ENCODE measurements at places on chromosomes 7 and 10.

DNA sequence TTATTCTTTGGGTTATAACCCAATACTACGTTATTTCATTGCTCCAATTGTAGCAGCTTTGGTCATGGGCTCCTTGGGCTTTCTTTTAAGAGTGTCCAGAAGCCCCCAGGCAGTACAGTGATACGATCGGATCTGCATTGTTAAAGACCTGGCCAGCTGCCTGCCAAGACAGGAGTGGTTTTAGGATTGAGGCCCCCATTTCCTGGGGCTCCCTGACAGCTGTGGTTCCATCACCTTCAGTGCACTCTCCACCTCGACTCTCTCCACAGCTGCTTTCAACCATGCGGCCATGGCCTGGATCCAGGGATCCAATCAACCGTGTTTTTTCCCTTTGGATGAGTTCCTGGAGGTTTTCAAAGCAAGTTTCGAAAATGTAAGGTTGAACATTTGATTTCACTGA is 123.4 kb upstream of the BTBD16 start:
- no peak for DNase-seq

GRCh38 chr7:43648473-43649406 is 65.8 kb downstream of the STK17A start:
- DNase-seq = peak; percentile 72

GRCh38 chr10:36676756-36677430 is 448.5 kb upstream of the ANKRD30A start:
- DNase-seq = no peak

DNA sequence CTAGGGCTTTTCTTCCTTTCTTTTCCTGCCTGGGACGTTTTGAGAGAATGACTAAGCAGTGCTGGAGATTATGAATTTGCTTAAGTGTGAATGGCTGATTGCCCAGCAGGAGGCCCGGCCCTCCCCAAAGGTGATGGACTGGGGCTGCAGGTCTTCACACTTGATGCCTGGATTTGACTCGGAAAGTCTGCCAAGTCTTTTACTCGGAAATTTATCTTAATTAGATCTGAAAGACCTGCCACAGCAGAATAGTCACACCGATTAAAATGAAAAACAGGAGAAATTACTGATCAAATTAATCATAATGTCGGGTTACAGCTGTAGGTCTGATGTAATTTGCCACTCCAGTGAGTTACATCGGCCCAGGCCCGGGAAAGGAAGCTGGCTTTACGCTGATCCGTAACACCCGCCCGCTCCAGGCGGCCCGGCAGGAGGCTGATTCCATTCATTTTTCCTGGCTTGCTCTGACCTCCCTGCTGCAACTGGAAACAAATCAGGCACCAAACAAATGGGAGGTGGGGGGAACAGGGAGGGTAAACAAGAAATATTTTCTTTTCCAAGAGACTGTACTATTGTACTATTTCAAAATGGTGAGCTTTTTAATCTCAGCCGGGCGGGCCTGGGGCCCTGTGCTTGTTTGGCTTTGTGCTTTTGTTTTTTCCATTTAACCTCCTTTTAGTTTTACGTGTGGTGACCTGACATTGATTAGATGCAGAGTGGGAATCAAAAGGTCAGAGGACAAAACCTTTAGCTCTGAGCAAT is 212.4 kb upstream of the YAE1 start:
- DNase-seq = peak; percentile 4

DNA sequence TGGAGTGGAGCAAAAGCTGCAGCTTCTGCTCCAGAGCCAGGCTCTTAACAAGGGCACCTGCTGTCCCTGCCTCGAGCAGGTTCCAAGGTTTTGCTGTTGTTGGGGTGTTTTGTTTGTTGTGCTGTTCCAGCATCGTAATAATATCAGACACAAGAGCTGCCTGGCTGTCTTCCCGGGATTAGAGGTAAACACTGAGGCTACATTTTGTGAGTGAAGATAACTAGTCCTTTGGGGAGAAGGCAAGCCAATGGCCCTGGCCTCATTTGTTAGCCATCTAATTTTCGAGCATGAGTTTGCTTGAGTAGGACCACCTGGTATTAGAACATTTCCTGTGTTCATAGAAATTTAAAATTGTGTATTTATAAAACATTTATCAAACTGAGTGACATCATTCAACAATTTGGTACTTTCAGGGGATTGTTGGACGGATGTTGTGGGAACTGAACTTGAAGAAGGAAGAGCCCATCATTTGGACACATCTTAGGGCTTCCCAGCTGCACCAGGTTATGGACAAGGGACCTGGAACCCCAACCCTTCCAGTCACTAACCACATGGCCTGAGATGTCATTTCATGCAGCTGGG is 555.0 kb downstream of the TNS3 start:
- DNase-seq = no peak

DNA sequence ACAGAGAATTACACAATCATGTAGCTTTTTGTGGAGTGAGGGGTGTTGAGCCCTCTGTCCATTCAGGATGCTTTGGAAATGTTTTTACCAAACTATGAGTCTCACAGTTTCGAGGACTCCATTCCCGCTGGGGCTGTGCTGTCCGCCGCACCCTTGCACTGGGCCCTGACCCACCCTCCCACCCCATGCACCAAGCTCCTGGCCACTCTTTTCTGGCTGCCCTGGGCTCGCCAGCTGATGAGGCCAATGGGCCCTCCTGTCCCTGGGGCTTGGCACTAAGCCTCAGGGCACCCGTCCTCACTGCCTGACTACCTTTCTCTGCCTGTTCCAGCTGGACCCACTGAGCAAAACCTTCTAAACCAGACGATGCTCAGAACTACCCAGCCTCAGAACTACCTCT is 332.1 kb downstream of the PTPRN2 start:
- no peak for DNase-seq

- DNase-seq = peak; percentile 46
Observed at GRCh38 chr10:123878666-123879303, 12.8 kb downstream of the CPXM2 start.

DNA sequence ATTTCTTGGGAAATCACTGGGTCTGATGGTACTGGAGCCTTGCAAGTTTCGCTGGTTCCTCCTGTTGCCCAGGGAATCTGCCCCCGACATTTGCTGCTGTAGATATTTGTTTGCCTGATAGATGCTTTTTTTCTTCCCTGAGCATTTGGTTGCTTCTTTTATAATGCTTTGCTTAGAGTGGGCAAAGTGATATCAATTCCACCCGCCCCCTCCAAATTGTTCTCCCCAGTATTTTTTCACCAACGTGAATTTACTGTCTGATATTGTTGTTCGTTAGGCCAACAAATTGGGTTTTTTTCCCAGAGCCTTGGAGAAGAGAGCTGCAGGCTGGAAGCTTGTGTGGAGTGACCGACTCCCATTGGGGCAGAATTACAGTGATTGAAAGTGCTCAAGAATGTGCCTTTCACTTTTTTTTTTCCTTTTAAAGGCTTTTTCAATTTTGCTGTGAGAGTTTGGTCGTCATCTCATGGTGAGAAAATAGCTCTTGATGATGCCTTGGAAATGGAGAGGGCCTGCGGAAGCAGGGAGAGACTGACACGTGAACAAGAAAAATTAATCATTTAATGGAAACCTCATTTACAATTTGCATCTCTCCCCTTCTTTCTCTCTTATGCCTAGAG is 2.5 kb downstream of the GRK5 start:
- DNase-seq = no peak

GRCh38 chr10:282294-283139 is 147.3 kb downstream of the ZMYND11 start:
- DNase-seq = no peak

DNA sequence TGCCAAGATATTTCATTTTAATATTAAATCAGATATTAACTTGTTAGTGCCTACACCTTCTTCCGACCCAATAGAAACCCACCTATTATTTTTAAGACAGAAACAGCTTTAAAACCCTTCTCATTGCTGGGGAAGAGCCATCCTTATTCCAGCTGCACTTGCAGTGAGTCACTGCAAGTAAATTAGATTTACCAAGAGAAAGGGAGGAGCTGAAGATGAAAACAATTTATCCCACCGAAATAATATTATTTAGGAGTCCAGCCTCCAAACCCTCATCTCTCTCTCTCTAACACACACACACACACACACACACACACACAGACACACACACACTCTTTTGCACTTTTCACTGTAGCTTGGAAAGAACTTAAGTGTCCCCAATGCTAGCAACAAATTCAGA is 26.9 kb downstream of the TWIST1 start:
- no peak for DNase-seq

DNA sequence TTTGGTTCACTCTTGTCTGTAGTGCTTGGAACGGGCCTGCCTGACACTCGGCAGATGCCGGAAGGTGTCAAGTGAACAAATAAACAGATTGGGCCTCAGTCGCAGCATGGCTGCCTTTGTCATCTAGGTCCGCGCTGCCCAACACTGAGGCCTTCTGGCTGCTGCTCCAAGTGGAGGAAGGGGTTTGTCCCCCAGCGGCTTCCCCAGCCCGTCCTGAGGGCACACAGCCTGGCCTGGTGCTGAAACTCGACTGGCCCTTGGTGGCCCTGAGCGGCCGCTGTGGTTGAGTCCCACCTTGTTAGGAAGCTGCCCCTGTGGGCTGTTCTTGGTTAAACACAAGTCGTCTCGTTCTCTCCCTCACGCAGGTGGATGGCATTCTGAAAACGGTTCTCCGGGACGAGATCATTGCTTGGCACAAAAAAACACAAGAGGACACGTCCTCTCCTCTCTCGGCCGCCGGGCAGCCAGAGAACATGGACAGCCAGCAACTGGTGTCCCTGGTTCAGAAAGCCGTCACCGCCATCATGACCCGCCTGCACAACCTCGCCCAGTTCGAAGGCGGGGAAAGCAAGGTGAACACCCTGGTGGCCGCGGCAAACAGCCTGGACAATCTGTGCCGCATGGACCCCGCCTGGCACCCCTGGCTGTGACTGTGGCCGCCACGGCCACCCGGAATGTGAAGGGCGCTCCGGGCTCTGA is 132.1 kb downstream of the SMURF1 start:
- no peak for DNase-seq

All from EL (cell line).